Globus pallidus (tissue), 1 donor: ENCODE measurements at places on chromosomes 7 and 10.

DNA sequence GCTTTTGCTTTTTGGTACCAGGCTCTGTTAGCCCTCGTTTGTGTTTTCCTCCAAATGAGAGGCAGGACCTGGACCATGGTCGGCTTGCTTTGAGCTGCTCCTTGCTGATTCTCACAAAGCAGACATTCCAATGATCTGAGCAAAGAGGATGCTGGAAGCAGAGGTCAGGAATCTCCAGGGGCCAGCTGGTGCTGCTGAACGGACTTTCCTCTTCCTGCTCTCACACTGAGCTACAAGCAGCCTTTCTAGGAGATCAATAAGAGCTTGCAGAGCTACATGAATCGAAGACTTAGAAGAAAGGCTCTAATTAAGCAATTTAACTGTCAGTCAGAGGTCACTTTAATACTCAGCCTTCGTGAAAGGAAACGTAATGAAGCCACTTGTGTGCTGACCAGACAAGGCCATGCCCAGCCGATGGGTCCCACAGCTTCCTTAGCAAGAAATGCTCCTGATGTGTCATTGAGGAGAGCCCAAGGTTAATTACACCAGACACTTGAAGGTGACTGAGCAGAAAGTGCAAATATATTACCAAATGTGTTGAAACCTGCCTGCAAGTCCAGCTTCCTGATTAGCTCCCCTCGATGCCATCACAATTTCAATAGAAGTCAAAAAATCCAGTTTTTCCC lies 151.3 kb upstream of the RSU1 start:
- no peak for DNase-seq

DNA sequence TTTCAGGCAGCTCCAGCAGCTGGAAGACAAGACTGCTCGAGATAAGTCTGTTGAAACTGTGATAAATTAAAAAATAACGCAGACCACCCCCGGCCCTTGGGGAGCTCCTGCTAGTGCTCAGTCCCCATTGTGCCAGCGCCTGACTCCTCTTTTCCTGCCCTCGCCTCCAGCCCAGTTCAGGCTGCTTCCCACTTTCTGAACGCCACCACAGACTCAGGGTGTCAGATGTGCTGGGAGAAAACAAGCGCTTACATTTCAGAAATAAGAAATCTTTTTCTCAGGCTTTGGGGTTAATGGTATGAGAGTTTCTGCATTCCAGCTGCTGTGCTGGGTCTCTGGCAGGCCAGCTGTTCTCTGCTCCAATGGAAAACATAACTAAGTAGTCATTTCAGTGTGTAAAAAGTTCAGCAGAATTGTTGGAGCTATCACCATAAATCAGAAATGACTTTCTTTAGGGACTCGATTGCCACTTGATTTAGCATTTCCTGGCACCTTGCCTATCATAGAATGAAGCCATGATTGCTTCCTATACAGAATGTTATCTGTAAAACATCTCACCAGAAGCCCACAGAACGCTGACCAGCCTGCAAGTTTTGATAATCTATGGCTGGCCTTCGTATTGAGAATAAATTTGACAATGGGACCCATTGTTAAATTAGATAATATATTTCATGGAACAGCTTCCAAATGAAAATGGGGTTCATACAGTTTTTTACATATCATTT lies 257.0 kb upstream of the ZNF32 start:
- no peak for DNase-seq

- no peak for DNase-seq
Measured at GRCh38 chr10:75035975-75036708, 75.3 kb upstream of the SAMD8 start.

DNA sequence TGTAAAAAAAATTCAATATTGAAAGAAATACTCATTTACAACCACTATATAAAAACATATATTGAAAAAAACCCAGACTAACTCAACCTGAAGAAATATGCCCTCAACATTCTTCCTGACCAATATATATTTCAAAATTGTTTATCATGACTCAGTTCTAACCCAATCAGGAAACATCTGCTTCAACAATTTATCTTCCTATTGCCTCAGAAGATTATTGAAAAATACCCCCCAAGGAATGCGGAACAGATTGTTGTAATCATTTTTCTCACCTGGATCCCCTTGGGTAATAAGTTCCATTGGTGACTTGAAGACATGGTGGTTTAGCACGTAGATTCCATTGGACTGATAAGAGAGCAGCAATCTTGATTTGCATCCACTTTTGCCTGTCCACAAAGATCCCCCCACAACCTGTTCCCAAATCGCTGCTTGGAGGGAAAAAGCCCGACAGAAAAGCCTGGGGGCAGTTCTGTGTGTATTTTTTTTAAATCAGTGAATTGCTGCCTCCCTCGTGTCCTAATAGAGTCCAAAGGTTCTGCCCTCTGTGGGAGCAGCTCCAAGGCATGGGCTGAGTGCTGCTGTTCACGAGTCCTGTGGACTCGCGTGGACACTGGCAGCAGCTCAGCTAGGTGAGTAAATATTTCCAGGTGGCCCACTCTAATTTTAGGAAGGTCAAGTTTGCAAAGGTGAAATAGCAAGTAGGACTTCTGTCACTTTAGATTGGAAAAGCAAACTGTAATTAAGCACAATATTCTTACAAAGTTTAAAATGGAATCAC lies 5.9 kb upstream of the INHBA start:
- no peak for DNase-seq

DNA sequence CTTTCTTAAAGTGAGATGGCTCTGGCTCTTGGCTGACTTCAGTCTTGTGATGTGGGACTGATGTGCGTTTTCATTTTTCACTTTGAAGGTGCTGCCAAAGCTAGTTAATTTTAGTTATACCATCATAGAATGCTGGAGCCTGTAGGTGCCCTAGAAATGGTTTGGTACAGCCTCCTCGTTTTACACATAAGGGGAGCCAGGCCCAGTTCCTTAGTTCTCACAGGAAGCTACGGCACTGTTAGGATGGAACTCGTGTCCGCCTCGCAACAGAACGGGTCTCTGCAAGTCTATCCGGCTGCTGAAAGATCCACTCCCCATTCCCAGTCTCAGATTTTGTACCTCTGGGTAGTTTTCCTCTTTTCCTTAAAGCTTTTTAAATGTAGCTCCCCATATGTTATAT lies 173.2 kb upstream of the PRPS1L1 start:
- DNase-seq = no peak

DNA sequence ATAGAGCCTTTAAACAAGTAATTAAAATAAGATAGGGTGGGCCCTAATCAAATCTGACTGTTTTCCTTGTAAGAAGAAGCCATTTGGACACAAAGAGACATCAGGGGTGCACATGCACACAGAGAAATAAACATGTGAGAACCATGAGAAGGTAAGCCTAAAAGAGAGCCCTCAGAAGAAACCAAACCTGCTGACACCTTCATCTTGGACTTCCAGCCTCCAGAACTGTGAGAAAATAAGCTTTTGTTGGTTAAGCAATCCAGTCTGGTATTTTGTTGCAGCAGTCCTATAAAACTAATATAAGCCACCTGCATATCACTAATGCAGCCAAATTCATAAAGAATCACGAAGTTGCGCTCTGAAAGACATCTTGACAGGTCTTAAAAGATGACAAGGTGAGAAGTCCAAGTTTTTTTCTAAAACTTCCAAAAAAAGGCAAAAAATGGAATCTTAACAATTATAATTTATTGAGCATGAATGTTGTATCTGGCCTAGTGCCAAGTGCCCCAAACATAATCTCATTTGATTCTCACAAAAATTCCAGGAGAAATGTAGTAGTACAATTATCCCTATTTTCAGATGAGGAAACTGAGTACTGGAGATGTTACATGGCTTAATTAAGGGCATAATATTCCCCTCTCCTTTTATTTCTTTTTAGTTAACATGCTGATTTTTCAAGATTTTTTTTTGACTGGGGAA lies 34.3 kb upstream of the FAM133B start:
- DNase-seq = no peak

GRCh38 chr10:15472008-15472407 lies 100.9 kb upstream of the FAM171A1 start:
- DNase-seq = no peak

DNA sequence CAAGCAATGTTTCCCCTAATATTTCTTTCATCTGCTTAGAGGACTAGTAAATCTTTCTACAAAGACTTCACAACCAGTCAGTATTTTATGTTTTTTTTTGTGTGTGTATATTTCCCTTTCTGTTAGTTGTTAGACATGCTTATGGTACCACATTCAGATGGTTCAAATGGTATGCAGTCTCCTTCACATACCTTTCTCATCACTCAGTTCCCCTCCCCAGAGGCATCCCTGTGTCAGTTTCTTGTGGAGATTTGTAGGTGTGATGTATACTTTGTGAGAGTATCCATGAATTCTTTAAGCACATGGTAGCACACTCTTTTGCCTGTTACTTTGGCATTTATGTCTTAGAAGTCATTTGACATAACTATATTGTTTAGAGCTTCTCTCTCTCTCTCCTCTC lies 4.4 kb downstream of the ZNF485 start:
- no peak for DNase-seq

DNA sequence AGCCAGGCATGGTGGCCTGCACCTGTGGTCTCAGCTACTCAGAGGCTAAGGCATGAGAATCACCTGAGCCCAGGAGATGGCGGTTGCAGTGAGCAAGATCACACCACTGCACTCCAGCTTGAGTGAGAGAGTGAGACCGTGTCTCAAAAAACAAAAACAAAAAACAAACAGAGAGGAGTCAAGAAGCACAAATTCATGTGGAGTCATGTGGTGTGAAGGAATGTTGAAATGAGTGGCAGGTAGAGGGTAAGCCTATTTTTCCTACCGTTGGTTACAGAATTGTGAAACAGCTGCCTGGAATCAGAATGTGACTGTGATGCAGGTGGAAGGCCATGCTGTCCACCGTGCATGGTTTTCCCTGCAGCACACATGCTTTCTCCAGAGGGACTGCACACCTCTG lies 23.7 kb upstream of the NUB1 start:
- no peak for DNase-seq

GRCh38 chr7:39168403-39169098 lies 190.8 kb downstream of the POU6F2 start:
- no peak for DNase-seq

GRCh38 chr10:98511876-98512275 lies 65.1 kb upstream of the HPS1 start:
- DNase-seq = no peak

GRCh38 chr7:119949053-119949452 lies 323.9 kb upstream of the KCND2 start:
- DNase-seq = no peak

DNA sequence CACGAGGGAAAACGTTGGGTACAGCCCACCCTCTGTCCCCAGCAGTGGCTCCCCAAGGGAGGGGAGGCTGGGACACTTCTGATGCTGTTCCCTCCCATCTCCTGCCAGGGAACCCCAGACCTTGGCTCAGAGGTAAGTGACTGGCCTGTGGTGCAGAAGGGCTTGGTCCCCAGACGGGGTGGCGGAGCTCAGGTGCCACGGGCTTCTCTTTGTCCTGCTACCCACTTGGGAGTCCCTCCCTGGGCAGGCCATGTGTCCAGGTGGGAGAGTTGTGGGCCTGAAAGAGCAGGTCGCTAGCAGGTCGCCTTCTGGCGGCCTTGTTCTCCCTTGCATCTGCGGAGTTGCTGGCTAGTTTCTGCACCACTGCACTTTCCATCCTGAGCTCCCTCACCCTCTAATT lies 10.1 kb downstream of the ATP5MF start:
- DNase-seq = no peak

GRCh38 chr10:89526358-89526757 lies 9.0 kb downstream of the SLC16A12 start:
- DNase-seq = no peak

- no peak for DNase-seq
Measured at GRCh38 chr7:112791465-112792168, 1.4 kb upstream of the TMEM168 start.

DNA sequence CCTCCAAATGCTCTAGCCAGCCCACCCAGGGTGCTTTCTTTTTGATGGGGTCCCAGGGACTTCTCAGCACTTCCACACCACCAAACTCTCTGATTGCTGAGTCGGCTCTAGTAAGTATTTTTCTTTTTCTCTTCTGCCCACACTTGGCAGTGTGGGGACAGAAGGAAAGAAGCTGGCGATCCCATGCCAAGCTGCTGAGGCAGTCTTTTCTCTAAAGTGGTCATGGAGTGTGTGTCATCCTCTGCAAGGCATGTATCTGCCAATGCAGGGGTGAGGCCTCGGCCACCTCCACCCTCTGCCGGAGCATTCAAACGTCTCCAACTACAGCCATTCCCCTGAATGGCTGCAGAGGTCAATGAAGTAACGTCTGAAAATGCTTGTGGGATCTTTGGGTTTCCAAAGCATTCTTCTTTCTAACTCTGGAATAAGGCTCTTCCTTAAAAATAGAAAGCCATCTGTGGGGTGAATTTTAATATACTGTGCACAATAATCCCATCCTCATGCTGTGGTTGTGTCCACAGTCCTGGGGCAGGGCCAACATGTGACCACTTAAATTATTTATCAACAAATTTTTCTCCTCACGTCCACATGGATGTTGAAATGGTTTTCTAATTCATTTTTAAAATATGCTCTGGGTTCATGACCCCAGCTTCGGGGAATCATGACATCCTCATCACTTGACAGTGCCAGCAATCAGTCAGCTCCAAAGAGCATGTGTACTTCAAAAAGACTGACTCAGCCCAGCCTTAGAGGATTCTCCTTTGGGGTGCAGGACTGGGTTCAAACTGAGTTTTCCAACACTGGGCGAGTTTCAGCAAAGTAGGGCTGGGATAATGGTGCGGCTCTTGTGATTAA lies 171.3 kb upstream of the ITGB1 start:
- no peak for DNase-seq

GRCh38 chr10:115818012-115818411 lies 455.0 kb downstream of the GFRA1 start:
- DNase-seq = no peak

DNA sequence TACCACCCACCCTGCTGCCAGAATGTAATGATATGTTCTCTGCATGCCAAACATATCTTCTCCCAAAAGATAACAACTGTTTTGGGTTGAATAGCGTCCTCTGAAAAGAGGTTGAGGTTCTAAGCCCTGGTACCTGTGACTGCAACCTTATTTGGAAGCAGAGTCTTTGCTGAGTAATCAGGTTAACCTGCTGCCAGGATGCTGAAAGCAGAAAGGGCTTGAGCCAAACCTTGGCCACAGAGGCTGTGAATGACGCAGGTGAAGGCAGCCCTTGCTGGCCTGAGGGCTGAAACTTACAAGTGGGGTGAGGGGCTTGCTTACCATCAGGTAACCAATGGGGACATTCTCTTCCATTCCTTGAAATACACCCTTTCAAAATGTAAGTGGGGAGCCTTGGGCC lies 151.8 kb upstream of the RHEB start:
- DNase-seq = no peak

GRCh38 chr10:116472891-116473290 lies 45.2 kb downstream of the PNLIPRP3 start:
- DNase-seq = no peak

DNA sequence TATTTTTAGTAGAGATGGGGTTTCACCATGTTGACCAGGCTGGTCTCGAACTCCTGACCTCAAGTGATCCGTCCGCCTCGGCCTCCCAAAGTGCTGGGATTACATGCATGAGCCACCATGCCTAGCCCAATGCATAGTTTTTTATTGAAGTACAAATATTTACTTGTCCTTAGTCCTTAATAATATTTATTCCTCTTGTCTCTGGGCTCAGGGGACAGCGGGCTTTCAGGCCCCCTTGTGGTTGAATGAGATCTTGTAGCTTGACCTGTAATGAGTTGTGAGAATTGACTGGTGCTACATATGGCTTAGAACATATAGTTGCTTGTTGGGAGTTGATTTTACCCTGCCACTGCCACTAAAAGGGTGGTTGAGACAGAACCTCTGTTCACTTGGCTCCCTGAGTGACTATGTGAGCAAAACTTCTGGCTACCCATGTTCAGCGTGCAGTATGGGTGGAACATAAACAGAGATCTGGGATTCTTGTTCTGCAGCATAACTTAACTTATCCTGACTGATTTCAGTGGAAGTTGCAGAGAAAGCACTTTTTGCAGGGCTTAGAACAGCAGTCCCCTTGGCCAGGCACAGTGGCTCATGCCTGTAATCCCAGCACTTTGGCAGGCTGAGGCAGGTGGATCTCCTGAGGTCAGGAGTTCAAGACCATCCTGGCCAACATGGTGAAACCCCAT lies 14.9 kb downstream of the CCL26 start:
- DNase-seq = no peak
